ENCODE measurements at places on chromosomes 7 and 10.

GRCh38 chr7:96596120-96596826 is 113.4 kb downstream of the SEM1 start:
- peak; percentile 13 for DNase-seq

- DNase-seq = no peak
These were observed 160.3 kb downstream of the CELF2 start for GRCh38 chr10:11177926-11178471.

DNA sequence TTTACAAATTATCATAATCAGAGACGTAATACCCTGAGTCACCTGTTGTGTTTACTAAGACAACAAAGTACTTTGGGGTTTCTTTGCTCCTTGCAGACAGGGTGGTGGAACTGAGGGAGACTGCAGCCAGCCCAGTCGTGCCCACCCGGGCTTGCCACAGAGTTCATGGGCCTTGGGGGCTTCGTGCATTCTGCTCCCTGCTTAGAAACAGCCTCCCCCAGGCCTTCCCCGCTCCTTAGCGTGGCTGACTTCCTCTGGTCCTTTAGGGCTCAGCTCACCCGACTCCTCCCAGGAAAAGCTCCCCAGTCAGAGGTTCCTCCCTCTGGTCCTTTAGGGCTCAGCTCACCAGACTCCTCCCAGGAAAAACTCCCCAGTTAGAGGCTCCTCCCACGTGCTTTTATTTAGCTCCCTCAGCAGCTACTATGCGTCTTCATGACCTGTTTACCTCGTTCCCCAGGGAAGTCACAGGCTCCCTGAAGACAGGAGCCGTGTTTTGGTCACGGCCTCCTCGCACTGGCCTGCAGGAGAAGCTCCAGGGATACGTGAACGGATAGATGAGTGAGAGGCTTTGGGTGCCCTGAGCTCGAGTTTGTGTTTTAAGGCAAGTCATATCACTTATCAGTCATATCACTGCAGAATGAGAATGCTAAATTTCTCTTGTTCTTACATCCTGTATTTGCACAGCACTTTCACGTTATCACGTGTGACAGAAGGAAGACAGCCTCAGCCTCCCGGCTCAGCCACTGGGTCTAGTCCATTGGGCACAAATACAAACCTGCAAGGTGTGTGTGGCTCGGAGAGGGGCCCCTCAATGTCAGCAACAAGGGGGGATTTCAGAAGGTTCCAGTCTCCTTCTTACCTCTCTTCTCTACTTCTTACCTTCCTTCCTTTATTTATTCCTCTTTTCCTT is 52.7 kb upstream of the VIPR2 start:
- no peak for DNase-seq

DNA sequence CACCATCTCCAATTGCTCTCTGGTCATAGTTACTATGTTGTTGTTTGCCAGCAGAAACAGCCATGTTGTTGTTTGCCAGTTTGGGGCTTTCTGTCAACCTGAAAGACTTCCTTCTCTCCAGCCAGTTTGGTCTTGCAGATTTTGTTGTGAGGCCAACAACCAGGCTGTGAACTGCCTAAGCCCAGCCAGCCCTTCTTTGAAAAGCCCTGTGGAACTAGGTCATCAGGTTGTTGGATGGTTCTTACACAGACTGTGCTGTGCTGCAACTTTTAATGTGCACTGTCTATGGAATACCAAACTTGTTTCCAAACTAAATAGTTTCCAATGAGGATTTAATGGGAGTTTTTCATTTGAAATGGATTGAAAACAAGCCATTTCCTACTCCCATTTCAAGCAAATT is 592.7 kb upstream of the GALNT17 start:
- DNase-seq = no peak

DNA sequence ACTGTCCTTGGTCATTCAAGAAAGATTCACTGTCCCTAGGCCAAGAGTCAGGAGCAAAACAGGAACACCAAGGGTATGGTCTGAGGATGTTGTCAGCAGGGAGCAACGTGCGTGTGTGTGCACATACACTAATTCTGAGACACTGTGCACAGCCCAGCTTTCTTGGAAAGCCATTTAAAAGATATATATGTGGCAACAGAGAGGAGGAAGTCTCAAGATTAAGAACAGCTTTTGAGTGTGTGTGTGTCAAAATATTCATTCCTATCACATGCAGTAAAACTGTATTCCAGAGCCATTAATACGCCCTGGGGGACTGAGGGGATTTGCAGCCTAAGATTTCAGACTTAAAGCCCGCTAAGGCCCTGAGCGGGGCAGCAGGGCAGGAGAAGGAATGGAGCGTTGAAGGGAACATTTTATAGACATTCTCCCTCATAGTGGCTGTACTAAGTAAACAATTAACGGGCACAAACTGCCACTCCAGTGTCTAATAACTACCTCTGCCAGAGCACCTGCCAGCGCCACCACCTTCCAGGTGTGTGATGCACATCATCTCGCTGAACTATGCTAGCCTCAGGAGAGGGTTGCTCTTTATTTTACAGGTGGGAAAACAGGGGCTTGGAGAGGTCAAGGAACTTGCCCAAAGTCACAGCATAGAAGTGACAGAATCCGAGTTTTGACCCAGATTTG is 2.0 kb downstream of the NOD1 start:
- peak; percentile 45 for DNase-seq

GRCh38 chr7:107115762-107116540 is 52.9 kb upstream of the HBP1 start:
- no peak for DNase-seq

- DNase-seq = no peak
These were observed 96.3 kb downstream of the SMURF1 start for GRCh38 chr7:99047526-99048077.

DNA sequence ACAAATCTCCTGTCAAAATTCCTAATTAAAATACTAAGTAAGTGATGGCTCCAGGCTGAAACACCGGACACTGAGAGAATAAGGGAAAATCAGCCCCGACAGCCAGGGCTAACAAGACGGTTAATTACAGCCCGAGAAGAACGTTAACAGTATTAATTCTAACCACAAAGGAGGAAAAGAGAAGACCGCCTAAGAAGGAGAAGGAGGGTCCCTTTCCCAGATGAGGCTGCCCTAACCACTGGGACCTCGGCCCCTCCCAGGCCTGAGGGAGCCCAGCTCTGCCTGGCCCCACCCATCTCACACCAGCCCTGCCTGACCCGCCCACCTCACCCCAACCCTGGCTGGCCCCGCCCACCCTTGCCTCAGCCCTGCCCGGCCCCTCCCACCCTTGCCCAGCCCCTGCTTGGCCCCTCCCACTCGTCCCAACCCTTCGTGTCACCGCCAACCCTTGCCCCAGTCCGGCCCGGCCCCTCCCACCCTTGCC is 51.3 kb downstream of the PWWP2B start:
- DNase-seq = peak; percentile 69

- peak; percentile 38 for DNase-seq
These were observed 14.1 kb downstream of the ESYT2 start for GRCh38 chr7:158815083-158815799.

- DNase-seq = no peak
These were observed 78.6 kb upstream of the MAGI2 start for GRCh38 chr7:79531905-79532664.

DNA sequence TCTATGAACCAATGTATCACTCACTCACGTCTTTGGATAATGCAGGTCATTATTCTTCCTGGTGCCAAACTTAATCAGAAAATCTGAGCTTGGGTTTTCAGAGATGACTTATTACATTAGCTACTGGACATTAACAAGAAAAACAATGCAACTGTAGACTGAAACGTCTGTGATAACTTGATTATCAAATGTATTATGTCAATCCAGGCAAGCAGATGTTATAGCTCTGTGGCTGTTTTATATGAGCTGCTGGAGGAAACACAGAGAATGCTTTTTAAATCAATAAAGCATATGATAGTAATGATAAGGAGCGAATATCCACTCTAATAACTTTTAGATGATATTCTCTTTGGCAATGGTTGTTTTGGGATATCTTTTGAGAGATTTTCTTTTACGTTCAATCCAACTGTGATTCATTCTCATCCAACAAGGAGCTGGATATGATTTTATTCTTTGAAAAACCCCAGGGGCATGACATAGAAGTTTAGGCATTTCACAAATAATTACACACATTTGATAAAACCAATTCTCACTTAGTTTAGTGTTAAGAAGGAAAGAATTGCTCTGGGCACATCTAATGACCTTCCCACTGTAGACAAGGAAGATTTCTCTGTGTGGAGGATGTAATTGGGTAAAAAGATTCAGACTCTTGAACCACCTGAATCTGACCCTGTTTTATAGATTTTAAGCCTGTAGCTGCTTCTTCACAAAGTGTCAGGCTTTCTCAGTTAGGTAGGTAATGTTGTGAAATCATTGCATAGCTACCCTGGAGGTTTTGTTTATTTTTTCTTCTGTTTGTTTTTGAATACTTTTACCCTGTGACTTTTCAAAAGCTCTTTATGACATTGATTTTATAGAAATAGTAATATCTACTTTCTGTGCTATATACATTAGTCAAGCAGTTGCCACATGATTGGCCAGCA is 1124.7 kb downstream of the DNAJB9 start:
- no peak for DNase-seq

DNA sequence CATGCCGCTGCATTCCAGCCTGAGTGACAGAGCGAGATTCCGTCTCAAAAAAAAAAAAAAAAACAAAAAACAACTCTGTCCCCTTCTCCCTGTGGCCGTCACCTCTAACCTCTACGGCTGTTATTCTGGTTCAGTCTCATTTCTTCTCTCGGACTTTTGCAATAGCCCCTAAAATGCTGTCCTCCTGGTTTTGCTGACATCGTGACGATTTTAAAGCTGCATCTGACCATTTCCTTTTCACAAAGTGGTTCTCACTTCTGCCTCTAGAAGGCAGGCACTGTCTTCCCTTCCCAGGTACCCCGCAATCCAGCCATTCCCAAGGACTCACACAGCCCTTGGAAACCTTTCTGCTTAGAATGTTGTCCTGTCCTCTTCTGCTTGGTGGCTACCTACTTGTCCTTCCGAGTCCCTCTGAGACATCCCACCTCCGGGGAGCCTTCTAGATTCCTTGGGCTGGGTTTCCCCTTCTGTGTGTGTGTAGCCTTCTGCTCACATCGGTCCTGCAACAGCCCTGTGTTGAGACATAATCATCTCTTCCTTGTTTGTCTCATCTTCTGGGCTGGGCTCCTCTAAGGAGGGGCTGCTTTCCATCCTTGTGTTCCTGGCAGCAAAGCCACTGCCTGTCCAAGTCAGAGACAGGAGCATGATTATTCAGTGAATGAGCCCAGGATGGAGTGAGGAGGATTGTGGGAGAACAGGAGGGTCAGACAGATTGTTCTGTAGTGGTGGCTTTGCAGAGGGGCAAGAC is 83.1 kb downstream of the GRK5 start:
- peak; percentile 12 for DNase-seq

DNA sequence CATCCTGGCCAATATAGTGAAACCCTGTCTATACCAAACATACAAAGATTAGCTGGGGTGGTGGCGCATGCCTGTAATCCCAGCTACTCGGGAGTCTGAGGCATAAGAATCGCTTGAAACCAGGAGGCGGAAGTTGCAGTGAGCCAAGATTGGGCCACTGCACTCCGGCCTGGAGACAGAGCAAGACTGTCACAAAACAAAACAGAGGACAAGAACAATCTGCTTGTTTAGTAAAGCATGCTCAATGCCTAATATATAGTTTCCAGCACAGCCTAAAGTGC is 1.8 kb upstream of the SEC24C start:
- no peak for DNase-seq
